Activated CD8-positive, alpha-beta memory T cell treated with anti-CD3 and anti-CD28 coated beads for 48 hours (primary cell): ENCODE measurements at places on chromosomes 11 and 22.

GRCh38 chr11:85810871-85811611 is at the start of gene SYTL2:
SYTL2 (minus strand) TSS chr11:85811141; CDS start chr11:85757725, 53,416 bp downstream.
- DNase-seq: peak; percentile 49

DNA sequence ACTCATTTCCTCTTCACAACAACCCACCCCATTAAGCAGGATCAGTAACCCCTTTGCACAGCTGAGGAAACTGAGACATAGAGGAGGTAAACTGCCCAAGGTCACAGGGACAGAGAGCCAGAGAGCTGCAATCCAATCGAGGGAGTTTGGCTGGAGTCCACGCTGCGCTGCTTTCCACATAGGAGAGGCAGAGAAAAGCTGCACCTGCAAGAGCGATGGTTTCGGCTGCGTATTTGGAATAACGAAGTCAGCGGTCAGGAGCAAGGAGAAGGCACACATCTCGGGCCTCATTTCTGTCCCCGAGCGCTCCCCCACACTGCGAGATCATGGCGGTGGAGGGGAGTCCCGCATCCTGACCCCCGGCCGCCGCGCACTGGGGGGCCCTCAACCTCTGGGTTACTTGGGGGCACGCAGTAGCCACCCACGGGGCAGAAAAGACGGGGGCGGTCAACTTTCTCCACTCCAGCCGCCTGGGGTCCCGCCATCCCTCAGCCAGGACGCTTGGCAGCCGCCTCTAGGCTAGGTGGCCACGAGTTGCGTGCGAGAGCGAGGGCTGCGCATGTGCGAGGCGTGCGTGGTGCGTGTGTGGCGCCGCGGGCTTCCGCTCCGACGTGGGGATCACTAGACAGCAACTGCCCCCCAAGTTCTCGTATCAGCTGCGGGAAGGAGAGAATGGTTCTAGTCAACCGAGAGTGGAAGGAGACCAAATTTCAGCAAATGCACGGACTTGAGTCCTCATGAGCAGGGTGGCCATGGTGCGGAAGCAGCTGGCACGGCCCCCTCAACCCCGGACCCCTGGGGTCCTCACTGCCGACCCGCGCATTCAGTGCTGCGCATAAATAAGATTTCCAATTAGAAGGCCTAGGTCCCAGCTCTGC is 42.3 kb upstream of the CLDN5 start:
- no peak for DNase-seq

DNA sequence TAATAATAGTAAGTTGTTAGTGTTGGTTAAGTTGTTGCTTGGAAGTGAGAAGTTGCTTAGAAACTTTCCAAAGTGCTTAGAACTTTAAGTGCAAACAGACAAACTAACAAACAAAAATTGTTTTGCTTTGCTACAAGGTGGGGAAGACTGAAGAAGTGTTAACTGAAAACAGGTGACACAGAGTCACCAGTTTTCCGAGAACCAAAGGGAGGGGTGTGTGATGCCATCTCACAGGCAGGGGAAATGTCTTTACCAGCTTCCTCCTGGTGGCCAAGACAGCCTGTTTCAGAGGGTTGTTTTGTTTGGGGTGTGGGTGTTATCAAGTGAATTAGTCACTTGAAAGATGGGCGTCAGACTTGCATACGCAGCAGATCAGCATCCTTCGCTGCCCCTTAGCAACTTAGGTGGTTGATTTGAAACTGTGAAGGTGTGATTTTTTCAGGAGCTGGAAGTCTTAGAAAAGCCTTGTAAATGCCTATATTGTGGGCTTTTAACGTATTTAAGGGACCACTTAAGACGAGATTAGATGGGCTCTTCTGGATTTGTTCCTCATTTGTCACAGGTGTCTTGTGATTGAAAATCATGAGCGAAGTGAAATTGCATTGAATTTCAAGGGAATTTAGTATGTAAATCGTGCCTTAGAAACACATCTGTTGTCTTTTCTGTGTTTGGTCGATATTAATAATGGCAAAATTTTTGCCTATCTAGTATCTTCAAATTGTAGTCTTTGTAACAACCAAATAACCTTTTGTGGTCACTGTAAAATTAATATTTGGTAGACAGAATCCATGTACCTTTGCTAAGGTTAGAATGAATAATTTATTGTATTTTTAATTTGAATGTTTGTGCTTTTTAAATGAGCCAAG is 2.7 kb downstream of the NEAT1 start:
- DNase-seq: peak; percentile 63

- DNase-seq: no peak
Measured at GRCh38 chr11:19592842-19593241, 119.8 kb upstream of the NAV2 start.

GRCh38 chr11:95145430-95146060 is 55.9 kb downstream of the ENDOD1 start:
- DNase-seq: no peak

DNA sequence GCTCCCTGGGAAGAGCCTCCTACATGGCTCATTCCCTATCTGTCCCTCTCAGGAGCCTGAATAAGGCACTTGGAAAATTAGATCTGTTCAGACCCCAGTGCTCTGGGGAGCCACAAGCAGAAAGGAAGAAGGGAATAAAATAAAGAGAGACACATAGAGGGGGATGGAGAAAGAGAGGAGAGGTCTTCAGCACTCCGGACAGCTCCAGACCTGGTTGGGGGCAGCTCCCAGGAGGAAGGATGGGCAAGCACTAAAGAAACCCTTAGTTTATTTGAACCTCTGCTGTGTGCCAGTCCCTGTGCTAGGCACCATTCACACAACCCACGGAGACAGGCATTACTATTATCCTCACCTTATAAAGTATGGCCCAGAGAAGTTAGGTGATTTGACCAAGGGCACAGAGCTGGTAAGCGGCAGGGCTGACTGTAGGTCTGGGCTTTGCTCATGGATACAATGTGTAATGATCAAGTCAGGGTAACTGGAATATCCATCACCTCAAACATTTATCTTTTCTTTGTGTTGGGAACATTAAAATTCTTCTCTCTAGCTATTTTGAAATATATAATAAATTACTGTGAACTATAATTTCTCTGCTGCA is 53.7 kb upstream of the LRRC32 start:
- DNase-seq: no peak

- DNase-seq: no peak
Measured at GRCh38 chr22:32661296-32661695, 140.2 kb upstream of the TIMP3 start.

DNA sequence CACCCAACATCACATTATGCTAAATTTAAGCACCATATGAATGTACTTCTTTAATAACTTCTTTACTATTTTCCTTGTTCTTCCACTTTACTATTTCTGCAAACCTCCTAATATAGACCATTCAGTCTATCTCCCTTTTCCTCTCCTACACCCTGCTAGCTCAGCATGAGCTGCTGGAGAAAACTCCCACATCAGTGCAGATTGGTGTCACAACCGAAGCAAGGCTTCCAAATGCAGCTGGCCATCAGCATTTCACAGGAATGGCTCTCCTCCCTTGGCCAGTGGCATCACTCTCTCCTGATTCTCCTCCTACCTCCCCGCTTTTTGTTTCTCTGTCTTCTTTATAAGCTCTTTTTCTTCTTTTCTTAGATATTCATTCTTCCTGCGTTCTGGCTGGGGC is 118.7 kb upstream of the ZC3H12C start:
- DNase-seq: no peak

- no peak for DNase-seq
Measured at GRCh38 chr22:38350444-38351359, 33.5 kb upstream of the CSNK1E start.

GRCh38 chr22:29306835-29307595 is 565 bp downstream of the GAS2L1 start:
- DNase-seq: no peak
